ENCODE measurements at places on chromosomes 7 and 10.

- DNase-seq = peak; percentile 10
Observed at GRCh38 chr10:34637418-34637911, 177.6 kb downstream of the PARD3 start.

DNA sequence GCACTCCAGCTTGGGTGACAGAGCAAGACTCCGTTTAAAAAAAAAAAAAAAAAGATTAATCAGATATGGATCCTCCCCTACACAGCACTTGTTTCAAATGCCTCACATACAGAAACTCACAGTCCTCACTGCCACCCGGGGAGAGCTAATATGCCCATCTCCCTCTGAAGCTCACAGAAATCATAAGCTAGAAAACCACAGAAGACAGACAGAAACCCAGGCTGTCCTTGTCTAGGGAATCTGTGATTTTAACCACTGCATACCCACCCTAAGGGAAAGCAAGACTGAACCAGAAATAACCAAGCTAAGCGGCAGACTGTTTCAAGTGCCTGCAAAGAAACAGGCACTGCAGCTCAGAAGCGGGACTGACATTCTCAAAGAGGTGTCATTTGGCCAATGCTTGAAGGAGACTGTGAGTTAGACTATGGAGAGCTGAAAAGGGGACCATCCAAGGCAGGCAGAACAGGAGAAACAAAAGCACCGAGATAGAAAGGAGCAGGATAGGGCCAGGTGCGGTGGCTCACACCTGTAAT, 37.6 kb downstream of the SLC37A3 start:
- DNase-seq = no peak

- no peak for DNase-seq
Observed at GRCh38 chr10:70634011-70634410, 31.5 kb upstream of the PRF1 start.

DNA sequence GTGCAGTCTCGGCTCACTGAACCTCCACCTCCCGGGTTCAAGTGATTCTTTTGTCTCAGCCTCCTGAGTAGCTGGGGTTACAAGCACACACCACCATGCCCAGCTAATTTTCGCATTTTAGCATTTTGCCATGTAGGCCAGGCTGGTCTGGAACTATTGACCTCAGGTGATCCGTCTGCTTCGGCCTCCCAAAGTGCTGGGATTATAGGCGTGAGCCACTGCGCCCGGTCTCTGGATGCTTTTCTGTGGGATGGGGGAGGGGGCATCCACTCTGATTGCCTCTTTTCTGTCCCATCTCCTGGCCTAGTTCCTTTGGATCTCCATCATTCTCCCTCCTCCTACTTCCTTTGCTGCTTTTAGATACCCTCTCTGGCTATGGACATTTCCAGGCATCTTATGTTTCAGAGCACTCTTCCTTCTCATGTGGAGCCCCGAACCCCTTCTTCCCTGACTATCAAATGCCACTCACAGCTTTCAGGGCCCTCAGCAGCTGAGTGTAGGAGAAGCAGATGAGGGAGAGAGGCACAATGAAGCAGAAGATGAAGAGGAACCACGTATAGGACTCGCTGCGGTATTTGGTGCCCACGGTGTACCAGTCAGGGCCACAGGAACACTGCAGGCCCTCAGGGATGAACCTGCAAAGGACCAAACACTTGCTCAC, 1.4 kb downstream of the OPN1SW start:
- no peak for DNase-seq

- DNase-seq = no peak
Observed at GRCh38 chr7:9125246-9125645, 691.8 kb downstream of the NXPH1 start.

DNA sequence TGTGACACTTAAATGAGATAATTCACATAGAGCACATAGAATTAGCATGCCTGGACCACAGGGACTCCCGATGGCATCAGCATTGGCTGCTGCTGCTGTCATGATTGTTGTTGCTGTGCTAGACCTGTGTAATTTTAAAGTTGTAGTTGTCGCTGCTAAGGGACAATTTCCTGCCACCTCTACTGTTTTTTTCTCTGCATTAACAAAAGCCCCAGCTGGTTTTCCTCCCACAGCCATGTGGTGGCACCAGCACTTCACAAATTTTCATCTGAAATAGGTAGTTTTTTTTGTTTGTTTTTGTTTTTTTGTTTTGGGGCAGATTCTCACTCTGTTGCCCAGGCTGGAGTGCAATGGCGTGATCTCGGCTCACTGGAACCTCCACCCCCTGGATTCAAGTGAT, 25.4 kb upstream of the PRXL2A start:
- DNase-seq = no peak

DNA sequence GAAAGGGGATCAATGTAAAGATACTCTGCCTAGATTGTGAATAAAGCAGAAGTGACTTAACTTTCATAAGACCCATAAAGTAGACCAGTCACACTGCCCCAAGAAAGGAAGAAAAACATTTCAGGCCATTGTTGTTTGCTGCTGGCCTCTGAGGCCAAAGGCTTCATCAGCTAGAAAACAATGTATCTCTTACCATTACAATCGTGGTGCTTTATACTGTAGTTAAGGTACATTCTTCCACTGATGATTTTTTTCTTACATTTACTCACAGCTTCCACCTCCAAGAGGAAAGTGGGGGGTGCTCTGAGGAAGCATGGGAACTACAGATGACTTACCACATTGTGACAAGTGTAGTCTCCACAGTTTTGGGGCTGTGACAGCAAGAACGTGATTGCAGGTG, 68.6 kb downstream of the NRG3 start:
- no peak for DNase-seq

DNA sequence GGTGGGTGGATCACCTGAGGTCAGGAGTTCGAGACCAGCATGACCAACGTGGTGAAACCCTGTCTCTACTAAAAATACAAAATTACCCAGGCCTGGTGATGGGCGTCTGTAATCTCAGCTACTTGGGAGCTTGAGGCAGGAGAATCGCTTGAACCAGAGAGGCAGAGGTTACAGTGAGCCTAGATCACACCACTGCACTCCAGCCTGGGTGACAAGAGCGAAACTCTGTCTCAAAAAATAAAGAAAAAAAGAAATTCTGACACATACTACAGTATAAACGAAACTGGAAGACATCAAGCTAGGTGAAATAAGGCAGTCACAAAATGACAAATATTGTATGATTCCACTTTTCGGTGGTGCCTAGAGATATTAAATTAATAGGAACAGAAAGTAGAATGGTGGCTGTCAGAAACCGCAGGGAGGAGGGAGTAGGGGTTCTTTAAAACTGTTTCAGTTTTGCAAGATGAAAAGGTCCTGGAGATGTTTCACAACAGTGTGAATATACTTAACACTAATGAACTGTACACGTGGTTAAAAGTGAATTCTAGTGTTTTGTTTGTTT, 23.2 kb downstream of the PILRA start:
- DNase-seq = no peak

- DNase-seq = no peak
Observed at GRCh38 chr10:20075713-20076112, 259.5 kb downstream of the PLXDC2 start.

- DNase-seq = no peak
Observed at GRCh38 chr7:120857588-120858573, at the start of gene TSPAN12. TSPAN12 (minus strand) TSS chr7:120858144; CDS start chr7:120856763, 1,381 bp downstream.

- DNase-seq = no peak
Observed at GRCh38 chr10:77392851-77393250, 244.8 kb downstream of the KCNMA1 start.

- DNase-seq = no peak
Observed at GRCh38 chr7:104306793-104307192, 21.6 kb upstream of the LHFPL3 start.

GRCh38 chr7:148507787-148508186, 82.8 kb upstream of the C7orf33 start:
- DNase-seq = no peak

DNA sequence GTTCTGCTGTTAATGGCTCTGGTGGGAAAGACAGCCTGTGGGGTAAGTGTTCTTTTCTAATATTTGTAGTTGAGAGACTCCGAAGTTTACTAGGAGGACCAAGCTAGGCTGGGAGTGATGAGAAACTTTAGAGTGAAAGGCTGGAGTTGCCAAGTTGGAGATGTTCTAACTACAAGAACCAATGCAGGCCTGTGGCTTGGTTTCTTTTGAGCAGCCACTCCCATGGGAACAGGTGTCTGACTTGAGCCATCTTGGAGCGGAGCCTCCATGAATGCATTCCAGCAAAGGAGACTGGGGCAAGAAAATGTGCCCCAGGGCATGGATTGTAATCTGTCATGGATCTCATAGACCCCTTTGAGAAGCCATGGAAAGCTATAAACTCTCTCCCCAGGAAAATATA, 296 bp downstream of the HABP2 start:
- DNase-seq = no peak

- DNase-seq = no peak
Observed at GRCh38 chr7:78329001-78329655, 530.6 kb downstream of the PHTF2 start.

- DNase-seq = no peak
Observed at GRCh38 chr10:75390178-75390577, 11.4 kb downstream of the ZNF503 start.

GRCh38 chr10:1202343-1202742, 146.2 kb downstream of the WDR37 start:
- no peak for DNase-seq

GRCh38 chr10:94364482-94364881, 1.7 kb upstream of the NOC3L start:
- no peak for DNase-seq

- no peak for DNase-seq
Observed at GRCh38 chr10:76946270-76946669, 691.3 kb downstream of the KCNMA1 start.

GRCh38 chr7:33673029-33673700, 232.2 kb upstream of the BMPER start:
- DNase-seq = no peak

- DNase-seq = no peak
Observed at GRCh38 chr7:98866351-98866750, 3.5 kb downstream of the TMEM130 start.

DNA sequence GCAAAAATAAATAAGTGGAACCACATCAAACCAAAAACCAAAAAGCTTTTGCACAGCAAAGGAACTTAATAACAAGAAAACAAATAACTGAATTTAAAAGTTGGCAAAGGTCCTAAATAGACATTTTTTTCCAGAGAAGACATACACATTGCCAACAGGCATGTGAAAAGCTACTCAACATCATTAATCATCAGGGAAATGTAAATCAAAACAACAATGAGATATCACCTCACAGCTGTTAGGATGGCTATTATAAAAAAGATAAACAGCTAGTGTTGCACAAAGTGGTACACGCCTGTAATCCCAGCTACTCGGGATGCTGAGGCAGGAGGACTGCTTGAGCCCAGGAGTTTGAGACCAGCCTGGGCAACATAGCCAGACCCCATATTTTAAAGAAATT, 2.2 kb upstream of the SUN3 start:
- no peak for DNase-seq

DNA sequence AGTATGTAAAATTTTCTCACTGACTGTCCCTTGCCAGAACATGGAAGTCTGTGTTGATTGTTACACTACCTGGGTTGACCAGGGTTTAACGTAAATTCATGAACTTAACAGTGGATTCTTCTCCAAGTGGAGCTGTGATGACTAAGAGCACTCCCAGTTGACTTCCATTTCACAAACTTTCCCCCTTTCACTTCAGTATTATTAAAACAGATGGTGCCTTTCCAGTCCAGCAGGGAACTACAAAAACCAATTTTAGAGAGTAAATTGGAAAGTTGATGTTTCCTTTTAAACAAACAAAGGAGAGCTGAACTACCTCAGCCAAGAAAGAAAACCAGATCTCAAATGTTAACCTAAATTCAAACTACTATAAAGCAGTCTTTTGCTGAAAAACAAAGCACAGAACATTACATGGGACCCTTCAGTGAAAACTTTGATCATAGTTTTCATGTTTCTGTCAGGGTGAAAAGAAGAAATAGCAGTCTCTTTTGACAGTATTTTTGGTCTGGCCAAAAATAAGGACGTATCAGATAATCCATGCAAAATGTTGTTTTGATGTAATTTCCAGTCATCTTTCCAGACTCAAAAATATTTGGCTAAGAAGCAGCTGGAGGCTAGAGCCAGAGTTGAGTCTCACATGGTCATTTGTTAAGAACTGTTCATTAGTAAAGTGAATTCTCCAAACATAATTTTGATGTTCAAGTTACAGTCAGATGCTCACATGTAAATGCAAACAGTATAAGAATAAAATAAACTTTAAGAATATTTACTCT, 479.9 kb upstream of the AKR1E2 start:
- no peak for DNase-seq

DNA sequence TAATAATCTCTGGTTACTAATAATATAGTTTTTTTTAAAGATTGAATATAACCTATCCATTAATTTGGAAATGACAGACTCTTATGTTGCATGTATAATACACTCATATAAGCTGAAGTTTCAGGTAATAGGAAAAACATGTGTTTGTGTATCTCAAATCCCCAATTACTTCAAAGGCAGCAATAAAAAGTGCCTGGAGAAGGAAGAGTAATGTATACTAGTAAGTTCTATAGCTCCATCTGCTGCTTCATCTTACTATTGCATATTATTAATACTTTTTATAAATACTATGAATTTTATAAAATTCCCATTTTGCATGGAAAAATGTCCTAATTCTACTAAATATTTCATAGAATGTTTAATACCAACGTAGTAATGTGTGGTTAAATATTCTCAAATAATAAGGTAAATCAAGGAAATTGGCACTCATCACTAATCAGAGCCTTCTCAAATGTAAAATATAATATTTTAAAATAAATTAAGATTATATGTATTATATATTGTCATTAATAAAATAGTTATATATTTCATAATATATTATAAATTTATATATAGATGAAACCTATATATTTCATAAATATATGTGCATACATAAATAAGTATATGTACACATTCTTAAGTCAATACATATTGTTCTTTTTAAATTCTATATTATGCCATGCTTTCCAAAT, 311.9 kb downstream of the HGF start:
- DNase-seq = no peak

DNA sequence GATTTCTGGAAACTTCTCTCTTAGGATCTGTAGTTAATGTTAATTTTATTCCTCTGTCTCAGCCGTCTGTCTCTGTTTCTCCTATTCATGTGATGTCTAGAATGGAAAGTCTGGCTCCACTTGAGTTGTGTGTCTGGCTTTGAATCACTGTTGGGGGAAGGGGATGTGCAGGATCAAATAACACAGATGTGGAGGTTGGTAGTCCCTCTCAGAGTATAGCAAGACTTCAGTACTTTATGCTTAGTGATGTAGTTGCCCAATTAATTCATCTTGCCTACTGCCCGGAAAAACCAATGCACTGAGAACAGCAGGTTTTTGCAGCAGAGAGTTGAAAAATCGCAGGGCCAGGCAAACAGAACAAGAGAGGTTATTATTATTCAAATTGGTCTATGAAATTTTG, 79.2 kb downstream of the PHTF2 start:
- no peak for DNase-seq

GRCh38 chr10:29496341-29497162, 138.2 kb downstream of the SVIL start:
- peak; percentile 43 for DNase-seq

All from stimulated activated CD4-positive, alpha-beta T cell treated with anti-CD3 and anti-CD28 coated beads, Interleukin-1b, Interleukin-23, amount 100 ng/mL, for 1 hour (primary cell).